Activated B cell treated with CpG ODN at 0.5 μM for 24 hours (primary cell): ENCODE measurements at places on chromosomes 3 and 15. TPM values are rescaled to one million over a fixed set of nuclear protein-coding genes. Genes with fewer than 3 reads are reported as not detected.

Gene LMOD3
- total RNA-seq, result not detected in 2 replicates

Gene PHC3
- total RNA-seq, result 105 TPM in 2 replicates

Gene ZNF662
- total RNA-seq, result 0.42 and 0.64 TPM in 2 replicates

Gene IL5RA
- not detected in 2 replicates for total RNA-seq

Gene EXD1
- total RNA-seq, result not detected in 2 replicates

Gene BSN
- total RNA-seq, result 0.15 and 0.69 TPM in 2 replicates

Gene ITIH1
- total RNA-seq, result 0.42 and 0.80 TPM in 2 replicates

Gene NR2E3
- not detected in 2 replicates for total RNA-seq

Gene BFSP2
- total RNA-seq, result 0.34 and 1.3 TPM in 2 replicates

Gene PPP1R14D
- 0.31 TPM in 1 of 2 replicates, not detected in the other for total RNA-seq

Gene FAM107A
- total RNA-seq, result not detected in 2 replicates

Gene LCTL
- total RNA-seq, result not detected in 2 replicates

Gene FBXW12
- total RNA-seq, result not detected in 2 replicates

Gene MEX3B
- 0.12 and 0.31 TPM in 2 replicates for total RNA-seq

Gene CCR8
- total RNA-seq, result not detected in 2 replicates

Gene P2RY1
- 0.20 TPM in 2 replicates for total RNA-seq
